ENCODE measurements at places on chromosomes 2 and 18. TPM values are rescaled to one million over a fixed set of nuclear protein-coding genes. Genes with fewer than 3 reads are reported as not detected.
A peak's percentile ranks its signal among the peaks of the same experiment; 100 is the strongest.

Gene ANKRD30BL
- not detected for total RNA-seq

DNA sequence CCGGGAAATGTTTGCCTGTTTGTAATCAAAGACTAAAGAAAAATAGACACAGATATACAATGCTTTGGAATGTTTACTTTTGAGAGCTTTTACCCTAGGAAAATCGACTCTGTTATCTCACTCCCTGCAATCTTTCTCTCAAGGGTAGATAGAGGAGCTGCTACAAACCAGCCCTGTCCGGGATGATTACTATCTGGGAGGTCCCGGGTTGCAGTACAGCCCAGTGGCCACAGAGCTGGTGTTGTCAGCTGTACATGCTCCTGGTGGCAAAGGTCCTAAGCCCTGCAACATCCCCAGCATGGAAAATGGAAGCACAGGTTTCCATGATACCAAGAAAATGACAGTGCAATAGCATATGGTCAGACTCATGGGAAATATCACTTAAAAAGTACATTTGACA lies 570.5 kb upstream of the SOX11 start:
- no peaks in the 10 kb centered on the region for H3K27me3 ChIP-seq
- no peak overlapping the region for H3K4me3 ChIP-seq
- peak; percentile 42 for DNase-seq
- no peaks in the 10 kb centered on the region for H3K36me3 ChIP-seq
- no peak overlapping the region for H3K27ac ChIP-seq

DNA sequence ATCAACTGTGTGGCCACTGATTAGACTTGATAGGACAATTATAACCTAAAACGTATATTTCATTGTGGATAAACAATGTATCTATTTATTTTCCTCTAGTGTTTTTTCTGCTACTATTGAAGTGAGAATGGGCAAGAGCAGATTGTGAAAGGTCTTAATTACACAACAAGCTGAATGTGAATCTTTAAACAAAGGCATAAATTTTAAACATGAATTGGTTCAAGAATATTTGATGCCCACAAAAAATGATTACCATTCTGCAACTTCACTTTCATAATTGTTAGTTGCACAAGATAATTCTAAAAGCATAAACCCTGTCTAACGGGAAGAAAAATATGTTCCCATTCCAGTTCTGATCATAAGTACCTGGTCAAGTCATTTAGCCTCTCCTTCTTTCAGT lies 285.6 kb downstream of the GULP1 start:
- no peaks in the 10 kb centered on the region for H3K36me3 ChIP-seq
- no peak for DNase-seq
- no peaks in the 10 kb centered on the region for H3K27me3 ChIP-seq
- no peak overlapping the region for H3K27ac ChIP-seq
- H3K4me1 ChIP-seq: no peaks in the 10 kb centered on the region

Gene DUSP11
- 46.4 TPM for total RNA-seq

GRCh38 chr2:174039551-174040416 lies 74.6 kb upstream of the SP3 start:
- DNase-seq: peak; percentile 96
- peaks cover 9% of the 10 kb centered on the region for H3K4me1 ChIP-seq
- no peak overlapping the region for H3K27ac ChIP-seq
- peak overlapping the region; percentile 8 for H3K4me3 ChIP-seq
- H3K36me3 ChIP-seq: no peaks in the 10 kb centered on the region
- no peaks in the 10 kb centered on the region for H3K27me3 ChIP-seq

- no peak overlapping the region for H3K27ac ChIP-seq
- peaks cover 8% of the 10 kb centered on the region for H3K36me3 ChIP-seq
Observed at GRCh38 chr2:42249284-42249683, 80.1 kb downstream of the EML4 start.

DNA sequence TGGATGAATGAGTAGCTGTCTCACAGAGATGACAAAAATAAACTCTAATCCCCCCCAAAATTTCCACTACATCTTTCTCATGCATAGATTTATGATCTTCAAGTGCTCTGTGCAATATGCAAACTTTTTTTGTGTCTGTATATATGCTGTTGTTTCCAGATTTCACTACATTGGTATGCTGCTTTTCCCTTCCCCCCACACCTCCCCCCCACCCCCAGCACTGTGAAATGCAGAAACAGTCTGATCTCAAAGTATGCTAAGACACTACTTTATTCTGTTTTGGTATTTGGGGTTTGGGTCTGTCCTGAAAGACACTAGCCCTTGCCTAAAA lies 524 bp upstream of the KLHL14 start:
- H3K4me1 ChIP-seq: peaks cover 50% of the 10 kb centered on the region
- DNase-seq: no peak
- peak overlapping the region; percentile 81 for H3K4me3 ChIP-seq
- no peaks in the 10 kb centered on the region for H3K36me3 ChIP-seq

DNA sequence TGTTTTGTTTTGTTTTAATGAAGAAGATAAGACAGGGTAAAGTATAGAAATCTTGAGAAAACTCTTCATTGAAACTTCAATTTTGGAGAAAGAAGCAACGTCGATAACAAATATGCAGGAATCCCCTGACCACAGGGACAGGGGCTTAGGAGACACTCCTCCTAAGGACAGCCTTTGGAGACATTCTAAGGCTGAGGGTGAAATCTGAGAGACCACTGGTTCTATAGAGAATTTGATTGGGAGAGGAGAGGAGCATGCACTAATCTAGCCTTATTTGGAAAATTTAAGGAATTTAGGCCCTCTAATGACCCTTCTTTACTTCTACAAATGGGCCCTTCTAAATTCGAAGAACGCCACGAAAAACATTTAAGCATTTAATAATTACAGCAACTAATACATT lies 207.6 kb downstream of the PPP1R1C start:
- DNase-seq: no peak
- no peaks in the 10 kb centered on the region for H3K36me3 ChIP-seq

- H3K36me3 ChIP-seq: no peaks in the 10 kb centered on the region
- no peaks in the 10 kb centered on the region for H3K4me1 ChIP-seq
- no peak overlapping the region for H3K27ac ChIP-seq
Observed at GRCh38 chr2:38491436-38491835, 111.3 kb downstream of the HNRNPLL start.

Gene ASTL
- total RNA-seq: not detected
